ENCODE measurements at places on chromosomes 7 and 10.

DNA sequence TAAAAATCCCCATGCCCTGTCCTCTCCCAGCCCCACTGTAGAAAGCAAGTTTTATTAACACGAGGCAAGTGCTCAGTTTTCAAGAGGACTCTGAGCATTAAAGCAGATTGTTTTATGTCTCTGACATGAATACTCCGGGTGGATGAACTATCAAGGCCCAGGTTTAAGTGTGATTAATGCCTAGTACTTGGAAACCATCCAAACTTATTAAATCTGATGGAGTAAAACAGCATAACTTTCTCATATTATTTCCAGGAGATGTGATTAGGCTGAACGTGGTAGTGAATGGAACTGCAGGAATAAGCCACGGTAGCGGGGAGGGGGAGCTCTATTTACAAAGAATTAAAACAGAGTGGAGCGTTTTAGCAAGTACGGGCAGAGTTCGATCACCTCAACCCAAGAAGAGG is 144.2 kb upstream of the RNF32 start:
- DNase-seq: no peak

DNA sequence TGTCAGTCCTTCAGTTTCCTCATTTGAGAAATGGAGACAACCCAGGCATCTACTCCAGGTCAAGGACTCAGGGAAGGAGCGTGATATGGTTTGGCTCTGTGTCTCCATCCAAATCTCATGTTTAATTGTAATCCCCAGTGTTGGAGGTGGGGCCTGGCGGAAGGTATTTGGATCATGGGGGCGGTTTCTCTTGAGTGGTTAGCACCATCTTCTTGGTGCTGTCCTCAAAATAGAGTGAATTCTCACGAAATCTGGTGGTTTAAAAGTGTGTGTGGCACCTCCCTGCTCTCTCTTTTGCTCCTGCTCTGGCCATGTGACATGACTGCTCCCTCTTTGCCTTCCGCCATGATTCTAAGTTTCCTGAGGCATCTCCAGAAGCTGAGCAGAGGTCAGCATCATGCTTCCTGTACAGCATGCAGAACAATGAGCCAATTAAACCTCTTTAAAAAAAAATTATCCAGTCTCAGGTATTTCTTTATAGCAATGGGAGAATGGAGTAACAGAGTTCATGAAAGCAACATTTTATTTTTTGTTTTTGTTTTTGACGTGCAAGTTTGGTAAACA is 30.0 kb downstream of the ARHGAP22 start:
- no peak for DNase-seq

DNA sequence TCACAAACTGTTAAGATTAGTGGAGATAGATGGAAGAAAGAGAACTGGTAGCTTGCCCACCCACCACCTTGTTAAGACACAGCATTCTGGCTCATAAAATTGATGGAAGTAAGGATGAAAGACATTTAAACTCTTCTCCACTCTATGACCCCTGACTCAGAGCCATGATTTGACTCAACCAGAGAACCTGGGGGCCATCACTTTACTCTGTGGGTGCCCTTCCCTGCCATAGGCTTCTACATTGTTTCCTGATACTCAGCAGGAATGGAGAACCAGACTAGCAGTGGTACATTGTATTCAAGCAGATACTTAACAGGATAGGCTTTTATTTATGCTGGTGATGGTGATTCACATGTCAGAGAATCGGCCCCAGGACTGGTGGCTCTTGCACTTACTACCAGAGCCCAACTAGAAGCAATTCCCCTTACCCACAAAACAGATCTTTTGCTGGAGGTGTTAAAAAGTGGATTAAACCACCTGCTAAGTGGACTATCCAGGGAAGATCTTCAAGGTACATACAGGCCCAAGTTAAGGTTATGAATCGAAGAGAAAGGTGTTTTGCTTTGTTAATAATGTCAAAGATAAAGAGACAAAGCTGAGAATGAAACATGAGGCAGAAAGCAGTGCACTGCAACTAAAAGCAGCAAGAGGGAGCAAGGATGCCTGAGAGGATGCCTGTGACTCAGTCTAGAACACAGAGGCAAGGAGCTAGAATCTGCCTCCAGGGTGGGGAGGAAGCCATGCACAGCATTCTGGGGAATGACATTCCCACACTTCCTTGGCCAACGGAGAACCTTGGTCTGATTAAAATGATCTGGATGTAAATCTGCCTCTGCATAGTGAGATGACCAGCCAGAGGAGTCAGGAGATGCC is 36.0 kb upstream of the GLI3 start:
- no peak for DNase-seq

DNA sequence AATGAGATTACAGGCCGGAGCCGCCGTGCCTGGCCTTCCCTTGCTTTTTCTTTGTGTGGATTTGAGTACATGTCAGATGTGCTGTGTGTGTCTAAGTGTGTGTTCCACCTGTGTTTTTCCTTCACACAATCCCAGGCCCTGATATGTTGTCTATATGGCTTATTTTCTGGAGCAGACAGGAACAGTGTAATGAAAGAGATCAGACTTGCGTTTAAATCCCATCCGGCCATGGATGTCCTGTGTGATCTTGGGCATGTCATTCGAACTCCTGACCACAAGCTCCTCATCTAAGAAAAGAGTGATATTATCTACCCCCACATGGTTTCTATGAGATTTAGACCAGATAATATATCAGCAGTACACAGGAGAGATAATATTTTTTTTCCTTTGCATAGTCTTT is 37.2 kb downstream of the APBB1IP start:
- no peak for DNase-seq

- DNase-seq: peak; percentile 45
Measured at GRCh38 chr10:79137826-79138225, 69.1 kb downstream of the ZMIZ1 start.

DNA sequence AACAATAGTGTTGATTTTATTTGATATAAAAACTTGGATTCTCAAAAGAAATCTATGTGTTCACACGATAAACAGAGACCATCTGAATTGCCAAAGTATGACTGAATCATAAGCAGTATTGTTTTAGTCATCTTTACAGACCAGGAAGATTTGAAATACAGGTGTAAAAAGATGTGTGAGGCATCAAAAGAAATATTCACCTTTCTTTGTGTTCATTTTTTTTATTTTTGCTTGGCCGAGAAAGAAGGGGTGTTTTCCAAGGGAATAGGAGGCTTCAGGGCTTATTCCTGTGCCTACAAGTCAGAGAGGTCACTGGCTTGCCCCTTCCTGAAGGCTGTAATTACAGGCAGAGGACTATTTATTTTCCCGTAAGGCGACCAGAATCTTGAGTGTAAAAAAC is 37.3 kb downstream of the MET start:
- no peak for DNase-seq

DNA sequence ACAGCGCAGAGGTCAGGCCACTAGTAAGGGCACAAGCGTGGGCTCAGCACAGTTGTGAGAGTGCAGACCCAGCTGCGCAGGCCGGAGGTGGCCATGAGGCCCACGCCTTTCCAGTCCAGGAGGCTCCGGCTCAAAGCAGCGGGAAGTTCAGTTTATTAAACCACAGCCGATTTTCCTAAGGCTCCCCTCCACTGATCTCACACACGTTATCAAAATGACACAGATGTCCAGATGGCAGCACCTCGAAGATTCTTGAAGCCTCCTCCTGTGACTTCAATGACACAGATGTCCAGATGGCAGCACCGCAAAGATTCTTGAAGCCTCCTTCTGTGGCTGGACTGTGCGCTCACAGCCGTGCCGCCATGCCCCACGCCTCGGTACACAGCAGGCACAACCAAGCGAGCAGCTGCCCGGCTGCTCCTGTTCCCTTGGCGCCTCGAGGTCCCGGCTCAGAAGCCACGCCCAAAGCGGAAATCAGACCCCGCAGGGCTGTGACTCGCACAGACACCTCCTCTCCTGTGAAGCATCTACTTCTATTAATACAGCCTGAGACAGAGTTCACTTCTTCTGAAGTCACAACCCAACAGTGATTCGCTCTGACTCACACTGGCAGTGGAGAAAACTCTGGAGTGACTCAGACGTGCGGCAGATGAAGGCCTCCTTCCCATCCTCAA is 122.7 kb downstream of the MAD1L1 start:
- peak; percentile 95 for DNase-seq

- DNase-seq: no peak
Measured at GRCh38 chr10:109591601-109592000, 331.7 kb downstream of the XPNPEP1 start.

DNA sequence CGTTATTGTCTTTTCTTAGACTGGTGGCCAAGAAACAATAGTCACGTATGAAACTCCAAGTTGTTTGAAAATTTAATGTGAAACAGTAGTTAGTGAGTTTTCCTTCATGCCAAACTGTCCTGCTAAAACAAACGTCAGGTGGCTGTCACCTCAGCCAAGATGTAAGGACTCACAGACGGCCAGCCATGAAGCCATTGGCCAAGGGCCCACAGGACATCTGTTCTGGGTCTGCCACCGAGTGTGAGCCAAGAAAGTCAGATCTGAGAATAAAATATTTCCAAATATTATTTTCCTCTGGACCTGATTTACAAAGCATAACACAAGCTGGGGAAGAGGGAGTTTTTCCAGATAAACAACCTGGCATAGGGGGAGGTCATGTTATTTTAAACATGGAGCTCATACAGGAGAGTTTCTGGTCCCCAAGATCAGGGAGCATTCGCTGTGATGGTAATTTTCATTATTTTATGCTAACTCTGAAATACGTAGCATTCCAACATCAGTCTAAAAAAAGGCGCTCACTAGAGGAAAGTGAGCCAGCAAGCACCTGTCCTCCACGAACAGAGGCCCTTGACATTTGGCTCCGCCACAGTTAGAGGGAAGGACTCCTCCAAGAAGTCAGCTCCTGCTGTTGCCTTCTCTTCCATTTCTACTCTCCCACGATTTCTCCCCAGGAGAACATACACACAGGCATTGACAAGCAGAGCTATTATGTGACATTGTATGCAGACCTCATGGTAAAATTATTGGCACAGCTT is 38.9 kb upstream of the LANCL2 start:
- DNase-seq: no peak

GRCh38 chr10:101272229-101272868 is 43.1 kb upstream of the LBX1 start:
- DNase-seq: peak; percentile 76

- DNase-seq: no peak
Measured at GRCh38 chr10:73376679-73377078, 18.0 kb upstream of the CFAP70 start.

- peak; percentile 44 for DNase-seq
Measured at GRCh38 chr10:102814873-102815661, 22.1 kb downstream of the CYP17A1 start.

- DNase-seq: no peak
Measured at GRCh38 chr10:106216085-106216484, 948.4 kb downstream of the SORCS1 start.

DNA sequence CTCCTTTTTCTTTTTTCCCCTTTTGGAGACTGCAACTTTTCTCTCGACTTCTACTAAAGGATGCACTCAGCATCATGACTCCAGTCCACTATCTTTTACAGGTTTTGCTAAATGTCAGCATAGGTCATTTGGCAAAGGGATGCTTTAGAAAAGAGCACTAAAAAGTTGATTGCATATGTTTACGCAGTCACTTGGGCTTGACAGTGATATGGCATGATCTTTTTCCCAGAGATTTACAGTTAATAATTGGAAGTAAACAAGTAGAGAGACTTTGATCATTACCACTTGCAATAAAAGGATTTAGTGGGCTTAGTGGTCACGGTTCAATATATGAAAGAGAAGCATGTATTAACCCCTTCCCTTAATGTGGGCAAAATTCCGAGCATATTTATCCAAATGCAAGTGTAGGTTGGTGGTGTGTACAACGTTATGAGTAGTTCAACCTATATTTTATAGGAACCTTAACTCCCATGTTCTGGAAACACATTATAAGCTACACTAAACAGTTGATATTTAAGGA is 1.8 kb downstream of the BMI1 start:
- no peak for DNase-seq

- no peak for DNase-seq
Measured at GRCh38 chr10:23581906-23582450, 143.1 kb downstream of the OTUD1 start.

- no peak for DNase-seq
Measured at GRCh38 chr10:133608855-133609254, 17.7 kb downstream of the FRG2B start.

- no peak for DNase-seq
Measured at GRCh38 chr10:34078745-34079470, 736.2 kb downstream of the PARD3 start.

DNA sequence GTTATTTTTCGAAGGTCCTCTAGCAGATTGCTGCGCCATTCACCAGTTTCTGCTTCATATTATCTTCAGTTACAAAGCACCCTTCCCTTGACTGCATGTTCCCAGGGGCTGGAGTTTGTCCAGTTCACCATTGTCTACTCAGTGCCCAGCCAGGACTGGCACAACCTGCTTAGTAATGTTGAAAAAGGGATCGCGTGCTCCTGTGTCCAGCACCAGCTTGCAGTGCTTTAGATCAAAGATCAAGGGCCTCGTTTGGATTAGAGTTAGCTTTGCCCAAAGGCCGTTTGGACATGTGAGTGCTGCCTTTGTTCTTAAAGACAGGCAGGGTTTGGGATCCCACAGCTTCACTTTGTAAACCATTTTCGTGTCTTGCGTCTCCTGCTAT is 867 bp downstream of the ATP6V0E2 start:
- no peak for DNase-seq

DNA sequence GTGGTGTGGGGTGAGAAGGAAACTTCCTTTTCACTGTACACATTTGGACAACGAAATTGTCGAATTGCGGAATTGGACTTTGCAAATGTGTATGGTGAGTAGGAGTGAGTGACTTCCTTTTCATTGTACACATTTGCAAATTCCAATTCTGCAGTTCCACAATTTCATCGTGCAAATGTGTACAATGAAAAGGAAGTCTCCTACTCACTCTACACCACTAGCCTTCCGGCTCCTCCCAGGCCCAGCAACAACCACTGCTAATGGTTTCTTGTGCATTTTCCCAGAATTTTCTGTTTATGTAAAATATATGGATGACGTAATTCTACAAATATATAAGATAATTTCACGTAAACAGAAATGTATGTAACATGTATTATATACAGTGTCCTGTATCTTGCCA is 118.5 kb downstream of the ARL4A start:
- DNase-seq: peak; percentile 71

DNA sequence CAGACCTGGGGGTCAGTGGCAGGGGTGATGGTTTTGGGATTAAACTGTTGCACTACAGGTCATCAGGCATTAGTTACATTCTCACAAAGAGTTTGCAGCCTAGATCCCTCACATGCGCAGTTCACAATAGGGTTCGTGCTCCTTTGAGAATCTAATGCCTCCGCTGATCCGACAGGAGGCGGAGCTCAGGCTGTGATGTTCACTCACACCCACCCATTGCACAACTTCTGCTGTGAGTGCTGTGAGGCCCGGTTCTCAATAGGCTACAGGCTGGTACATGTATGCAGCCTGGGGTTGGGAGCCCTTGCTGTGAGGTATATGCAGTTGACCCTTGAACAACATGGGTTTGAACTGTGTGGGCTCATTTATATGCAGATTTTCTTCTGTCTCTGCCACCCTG is 416.4 kb downstream of the GFRA1 start:
- no peak for DNase-seq

All from suppressor macrophage treated with lipopolysaccharide for 1 hour (primary cell).